Stomach (tissue), 19 donors: ENCODE measurements at places on chromosomes 3 and 15. TPM values are rescaled to one million over a fixed set of nuclear protein-coding genes. Genes with fewer than 3 reads are reported as not detected.

DNA sequence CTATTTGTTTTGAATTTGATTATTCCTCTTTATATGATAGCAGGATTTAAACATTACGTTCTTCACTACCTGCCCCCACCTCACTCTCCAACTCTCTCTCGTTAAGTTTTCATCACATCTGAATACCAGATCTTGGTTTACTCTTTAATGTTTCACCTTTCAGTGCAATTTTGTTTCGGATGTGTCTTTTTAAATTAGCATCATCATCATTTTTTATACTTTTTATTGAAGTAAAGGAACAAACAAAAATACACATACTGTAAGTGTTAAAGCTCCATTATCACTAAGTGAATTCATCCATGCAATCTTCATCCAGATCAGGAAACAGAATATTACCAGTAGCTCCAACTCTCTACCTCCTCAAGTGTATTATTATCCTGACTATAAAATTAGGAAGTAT lies 310.6 kb downstream of the C3orf38 start:
- no peak overlapping the region for H3K27ac ChIP-seq
- DNase-seq = no peak
- H3K4me3 ChIP-seq = no peak overlapping the region
- no peaks in the 10 kb centered on the region for H3K36me3 ChIP-seq
- no peaks in the 10 kb centered on the region for H3K27me3 ChIP-seq
- no peaks in the 10 kb centered on the region for H3K4me1 ChIP-seq

DNA sequence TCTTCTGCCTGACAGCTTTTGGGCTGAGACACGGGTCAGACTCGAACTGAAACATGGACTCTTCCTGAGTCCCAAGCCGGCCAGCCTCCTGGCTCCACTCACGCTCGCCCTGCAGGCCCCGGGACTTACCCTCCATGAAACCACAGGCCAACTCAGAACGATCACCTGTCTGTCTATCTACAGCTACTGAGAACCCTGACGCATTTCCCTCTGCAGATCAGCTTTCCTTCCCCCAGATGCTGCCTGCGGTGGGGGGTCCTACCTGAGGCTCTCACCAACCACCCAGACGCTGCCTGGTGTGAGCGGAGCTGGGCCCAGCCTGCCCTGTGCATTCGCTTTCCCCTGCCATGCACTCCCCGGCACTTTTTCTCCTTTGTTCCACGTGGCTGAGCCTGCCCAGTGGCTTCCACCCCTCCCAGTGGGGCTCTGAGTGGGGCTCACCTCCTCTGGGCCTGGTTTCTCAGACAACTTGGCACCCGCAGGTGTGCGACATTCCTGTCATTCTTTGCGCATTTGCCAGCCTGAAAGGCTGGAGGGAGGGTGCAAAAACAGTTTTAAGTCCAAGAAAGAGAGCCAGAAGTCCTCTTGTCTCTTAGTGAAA lies 60.2 kb downstream of the PLXNA1 start:
- no peak overlapping the region for H3K4me3 ChIP-seq
- H3K4me1 ChIP-seq = peaks cover 16% of the 10 kb centered on the region
- H3K36me3 ChIP-seq = no peaks in the 10 kb centered on the region
- H3K27ac ChIP-seq = peak overlapping the region; percentile 29
- H3K27me3 ChIP-seq = peaks cover 15% of the 10 kb centered on the region
- peak; percentile 59 for DNase-seq

GRCh38 chr15:40470423-40471104 lies at the start of gene CHST14:
Gene CHST14 (plus strand): TSS chr15:40470984. CDS start chr15:40471214, 230 bp downstream.
- peak within 1 kb of the TSS; percentile 91 for H3K27ac ChIP-seq
- peak; percentile 88 for DNase-seq
- H3K4me3 ChIP-seq = peak within 1 kb of the TSS; percentile 79
- H3K27me3 ChIP-seq = no peaks in the 10 kb centered on the region
- peaks cover 23% of the 10 kb centered on the region for H3K36me3 ChIP-seq

GRCh38 chr15:34292621-34293020 lies 45.0 kb downstream of the SLC12A6 start:
- no peak for DNase-seq
- H3K27ac ChIP-seq = no peak overlapping the region
- H3K36me3 ChIP-seq = peaks cover 5% of the 10 kb centered on the region
- H3K27me3 ChIP-seq = no peaks in the 10 kb centered on the region
- no peaks in the 10 kb centered on the region for H3K4me1 ChIP-seq

GRCh38 chr3:160981217-160981938 lies 123.8 kb downstream of the B3GALNT1 start:
- no peaks in the 10 kb centered on the region for H3K4me1 ChIP-seq
- H3K27ac ChIP-seq = no peak overlapping the region
- H3K4me3 ChIP-seq = no peak overlapping the region
- peak; percentile 53 for DNase-seq

DNA sequence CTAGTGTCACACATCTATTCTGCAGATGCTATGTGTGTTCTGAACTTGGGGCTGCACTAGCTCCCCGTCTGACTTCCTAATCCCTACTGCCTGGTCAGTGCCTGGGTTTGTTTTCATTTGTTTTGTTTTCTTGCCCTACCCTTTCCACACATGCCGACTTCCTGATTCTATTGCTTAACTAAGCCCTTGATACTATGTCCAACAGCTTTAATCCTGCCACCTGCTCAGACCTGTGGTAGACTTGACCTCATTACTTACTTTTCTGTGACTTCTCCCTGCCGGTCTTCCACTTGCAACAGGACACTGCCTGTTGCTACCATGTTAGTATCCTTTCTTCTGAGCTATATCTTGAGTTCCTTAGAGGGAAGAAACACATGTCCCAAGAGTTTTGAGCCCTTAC lies 39.3 kb upstream of the CEMIP start:
- H3K4me3 ChIP-seq = no peak overlapping the region
- H3K36me3 ChIP-seq = no peaks in the 10 kb centered on the region
- H3K27me3 ChIP-seq = no peaks in the 10 kb centered on the region
- peaks cover 59% of the 10 kb centered on the region for H3K4me1 ChIP-seq

DNA sequence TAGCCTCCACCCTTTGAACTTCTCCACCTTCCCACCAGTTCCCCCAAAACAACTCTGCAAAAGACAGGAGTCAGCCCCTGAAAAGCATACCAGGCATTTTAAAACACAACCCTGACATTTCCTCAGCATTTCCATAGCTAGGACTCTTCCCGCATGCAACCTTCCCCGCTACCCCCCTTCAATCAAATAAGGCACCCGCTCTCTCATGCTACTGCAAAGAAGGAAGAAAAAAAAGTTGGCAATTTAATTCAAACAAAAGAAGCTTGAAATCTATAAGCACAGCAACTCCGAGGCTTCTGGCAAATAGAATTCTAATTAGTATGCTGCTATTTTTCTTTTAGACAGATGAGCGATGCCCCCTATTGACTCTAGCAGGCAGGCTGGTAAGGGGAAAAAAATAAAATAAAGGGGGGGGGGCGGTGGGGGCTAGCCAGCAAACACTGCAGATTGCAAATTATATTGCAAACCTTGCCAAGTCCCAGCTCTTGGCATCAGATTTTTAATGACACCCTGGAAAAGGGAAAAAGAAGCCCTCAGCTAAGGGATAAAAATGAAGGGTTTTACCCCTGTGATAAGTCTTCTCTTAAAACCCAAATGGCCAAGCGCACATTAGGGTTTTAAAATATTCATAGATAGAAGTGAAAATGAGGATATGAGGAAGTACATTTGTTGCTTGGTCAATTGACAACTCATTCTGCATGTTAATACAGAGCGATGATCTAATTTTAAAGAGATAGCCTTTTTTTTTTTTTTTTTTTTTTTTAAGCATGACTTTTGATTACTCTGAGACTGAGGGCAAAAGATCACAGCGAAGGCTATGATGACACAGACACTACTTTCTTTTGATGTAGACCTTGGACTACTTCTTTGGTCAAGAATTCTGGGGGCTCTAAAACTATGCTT lies 255.2 kb downstream of the NR2F2 start:
- H3K4me1 ChIP-seq = peaks cover 8% of the 10 kb centered on the region
- H3K4me3 ChIP-seq = no peak overlapping the region

DNA sequence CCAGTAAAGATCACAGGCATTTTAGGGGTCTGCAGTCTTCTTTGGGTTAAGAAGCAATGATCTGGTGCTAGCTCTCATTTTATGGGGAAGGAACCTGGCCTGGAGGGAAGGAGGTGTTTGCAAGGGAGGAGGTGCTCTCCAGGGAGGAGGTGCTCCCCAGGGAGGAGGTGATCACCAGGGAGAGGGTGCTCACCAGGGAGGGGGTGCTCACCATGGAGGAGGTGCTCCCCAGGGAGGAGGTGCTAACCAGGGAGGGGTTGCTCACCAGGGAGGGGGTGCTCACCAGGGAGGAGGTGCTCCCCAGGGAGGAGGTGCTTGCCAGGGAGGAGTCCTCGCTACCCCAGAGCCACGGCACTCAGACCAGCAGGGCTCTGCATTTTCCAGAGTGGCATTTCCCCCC lies 115.7 kb downstream of the TLE3 start:
- no peaks in the 10 kb centered on the region for H3K36me3 ChIP-seq
- H3K27me3 ChIP-seq = peaks cover 9% of the 10 kb centered on the region
- H3K4me1 ChIP-seq = no peaks in the 10 kb centered on the region
- no peak overlapping the region for H3K4me3 ChIP-seq

DNA sequence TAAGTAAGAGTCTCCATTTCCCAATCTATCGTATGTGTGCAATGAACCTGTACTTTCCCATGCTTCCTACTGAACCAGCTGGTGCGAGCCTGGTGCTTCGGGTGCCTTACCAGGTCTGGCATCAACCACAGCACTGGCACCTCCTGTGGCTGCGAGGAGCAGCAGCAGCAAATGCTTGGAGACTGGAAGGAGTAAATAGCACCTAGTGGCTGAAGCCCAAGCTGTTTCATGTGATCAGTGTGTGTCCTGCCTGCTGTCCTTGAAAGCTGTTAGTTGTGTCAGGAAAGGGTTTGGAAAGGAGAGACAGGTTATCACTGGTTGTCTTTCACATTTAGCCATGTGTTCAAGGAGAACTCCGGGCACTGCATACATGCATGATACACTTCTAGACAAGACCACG lies 31.8 kb downstream of the PCOLCE2 start:
- peak; percentile 41 for DNase-seq
- H3K36me3 ChIP-seq = no peaks in the 10 kb centered on the region
- no peak overlapping the region for H3K4me3 ChIP-seq
- H3K27me3 ChIP-seq = no peaks in the 10 kb centered on the region

DNA sequence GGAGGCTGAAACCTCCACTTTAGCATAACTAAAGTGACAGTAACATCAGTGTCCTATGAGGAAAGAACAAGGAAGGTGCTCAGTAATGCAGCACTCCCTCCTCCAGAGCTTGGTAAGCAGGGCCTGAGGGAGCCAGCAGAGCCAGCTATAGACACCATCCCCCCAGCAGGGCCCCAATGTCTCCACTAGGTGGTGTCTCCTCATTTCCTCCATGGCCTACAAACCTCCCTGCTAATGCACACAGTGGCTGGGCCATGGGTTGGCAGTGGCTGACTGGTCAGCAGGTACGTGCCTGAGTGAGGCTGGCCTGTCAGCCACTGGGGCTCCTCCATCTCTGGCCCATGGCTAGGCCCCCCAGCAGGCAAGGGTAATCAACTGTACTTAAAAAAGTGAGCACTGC lies 13.6 kb downstream of the MRPS25 start:
- peak; percentile 64 for DNase-seq
- H3K4me1 ChIP-seq = no peaks in the 10 kb centered on the region
- H3K4me3 ChIP-seq = no peak overlapping the region
- no peaks in the 10 kb centered on the region for H3K27me3 ChIP-seq

DNA sequence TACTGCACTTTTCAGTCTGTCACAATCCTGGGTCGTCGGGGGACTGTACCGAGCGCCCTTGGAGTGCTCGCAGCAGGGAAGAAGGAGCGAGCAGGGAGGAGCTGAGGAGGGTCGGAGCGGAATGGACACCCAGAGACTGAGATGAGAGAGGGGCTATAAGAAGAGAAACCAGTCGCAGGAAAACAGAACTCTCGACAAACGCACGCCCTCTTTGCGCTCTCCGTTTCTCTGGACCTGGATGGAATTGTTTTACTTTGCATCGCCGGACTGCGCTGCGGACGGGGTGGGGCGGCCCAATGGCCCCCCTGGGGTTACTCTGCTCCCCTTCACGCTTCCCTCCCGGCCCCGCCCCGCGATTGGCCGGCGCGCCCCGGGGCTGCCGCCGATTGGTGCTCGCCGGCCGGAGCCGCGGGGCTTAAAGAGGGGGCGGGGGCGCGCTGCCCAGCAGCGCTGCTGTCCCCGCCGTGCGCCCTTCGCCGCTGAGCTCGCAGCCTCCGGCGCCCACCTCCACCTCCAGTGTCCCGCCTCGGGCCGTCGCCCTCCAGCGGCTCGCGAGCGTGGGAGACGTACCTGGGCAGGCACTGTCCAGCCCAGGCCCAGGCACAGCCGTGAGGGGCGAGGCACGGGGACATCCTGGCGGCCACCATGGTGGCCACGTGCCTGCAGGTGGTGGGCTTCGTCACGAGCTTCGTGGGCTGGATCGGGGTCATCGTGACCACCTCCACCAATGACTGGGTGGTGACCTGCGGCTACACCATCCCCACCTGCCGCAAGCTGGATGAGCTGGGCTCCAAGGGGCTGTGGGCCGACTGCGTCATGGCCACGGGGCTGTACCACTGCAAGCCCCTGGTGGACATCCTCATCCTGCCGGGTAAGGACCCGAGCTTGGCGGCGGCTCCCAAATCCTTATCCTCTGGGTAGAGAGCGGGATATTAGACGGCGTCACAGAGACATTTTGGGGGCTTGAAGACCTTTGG lies at the start of gene CLDN11:
Gene CLDN11, plus strand, starts transcription at position 447 of the 977 bp plus-strand sequence. Its CDS starts 199 bp downstream, at position 646.
- H3K27ac ChIP-seq = peak within 1 kb of the TSS; percentile 65
- H3K4me1 ChIP-seq = peaks cover 25% of the 10 kb centered on the region
- peak within 1 kb of the TSS; percentile 49 for H3K4me3 ChIP-seq
- no peaks in the 10 kb centered on the region for H3K27me3 ChIP-seq
- peak; percentile 78 for DNase-seq

DNA sequence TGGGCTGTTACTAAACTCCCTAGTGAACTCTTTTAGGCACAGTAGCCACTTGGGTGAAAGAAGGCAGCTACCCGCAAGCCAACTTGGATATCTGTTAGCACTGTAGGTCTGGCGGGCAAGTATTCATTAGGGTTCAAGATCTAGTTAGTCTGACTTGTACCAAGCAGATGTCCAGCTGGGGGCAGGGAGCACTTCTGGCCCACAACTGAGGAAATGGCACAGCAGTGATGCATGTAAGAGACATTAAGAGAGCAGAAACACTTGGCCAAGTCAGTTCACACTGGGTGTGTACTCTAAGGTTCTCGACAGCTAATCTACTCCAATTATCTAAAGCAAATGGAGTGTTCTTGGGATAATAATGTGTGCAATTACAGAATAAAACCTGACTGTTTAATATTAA lies 131.7 kb downstream of the CTNNB1 start:
- no peaks in the 10 kb centered on the region for H3K4me1 ChIP-seq
- DNase-seq = no peak
- no peak overlapping the region for H3K4me3 ChIP-seq
- H3K36me3 ChIP-seq = no peaks in the 10 kb centered on the region

Gene MUC20
- total RNA-seq = 4.0 TPM

Gene TMC3
- 0.92 TPM for total RNA-seq

Gene GPR149
- not detected for total RNA-seq

Gene CHRNA7
- total RNA-seq = 11.4 TPM

Gene HEG1
- total RNA-seq = 53.7 TPM

Gene ADCY5
- total RNA-seq = 71.0 TPM

Gene GOLGA6L10
- total RNA-seq = not detected
